ENCODE measurements at places on chromosomes 3 and 15. TPM values are rescaled to one million over a fixed set of nuclear protein-coding genes. Genes with fewer than 3 reads are reported as not detected.

PLSCR4 gene
- total RNA-seq: 2.8 TPM

CGNL1 gene
- total RNA-seq: under 0.01 TPM

DNA sequence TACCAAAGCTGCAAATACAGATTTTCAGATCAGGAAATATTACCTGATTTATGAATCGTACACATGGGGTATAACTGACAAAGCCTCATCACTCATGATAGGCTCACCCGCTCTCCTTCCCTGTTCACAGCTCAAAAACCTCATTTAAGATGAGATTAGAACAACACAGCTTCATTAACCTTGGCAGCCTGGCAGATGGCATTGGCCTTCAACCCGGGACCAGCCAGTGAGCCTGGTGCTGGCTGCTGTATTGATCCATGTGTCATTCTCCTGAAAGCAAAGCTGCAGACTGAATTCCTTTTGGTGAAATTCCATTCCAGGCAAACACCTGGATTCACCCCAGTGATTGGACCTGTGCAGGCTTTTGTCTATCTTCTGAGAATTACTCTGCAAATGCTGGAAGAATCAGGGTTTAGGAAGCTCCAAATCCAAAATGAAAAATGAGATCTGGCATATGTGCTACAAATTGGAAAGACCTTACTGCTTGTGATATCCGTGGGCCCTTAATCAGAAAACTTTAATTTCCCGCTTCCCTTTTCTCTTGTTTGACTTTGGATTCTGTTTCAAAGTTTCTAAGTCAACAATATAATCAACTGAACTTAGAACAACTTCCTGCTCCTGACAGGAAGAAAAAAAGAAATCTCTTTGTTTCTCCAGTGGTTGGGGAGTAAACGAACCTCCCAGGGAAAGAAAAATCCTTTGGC is 189.1 kb upstream of the KBTBD8 start:
- H3K4me3 ChIP-seq: no peak overlapping the region
- H3K36me3 ChIP-seq: no peaks in the 10 kb centered on the region
- no peak overlapping the region for H3K27ac ChIP-seq
- DNase-seq: no peak

GRCh38 chr15:41980654-41981323 is 8.4 kb upstream of the EHD4 start:
- no peak for DNase-seq
- H3K27me3 ChIP-seq: peaks cover 19% of the 10 kb centered on the region
- no peak overlapping the region for H3K27ac ChIP-seq
- H3K36me3 ChIP-seq: no peaks in the 10 kb centered on the region
- H3K4me1 ChIP-seq: peaks cover 3% of the 10 kb centered on the region

- peaks cover 50% of the 10 kb centered on the region for H3K36me3 ChIP-seq
- no peak overlapping the region for H3K4me3 ChIP-seq
- H3K27me3 ChIP-seq: no peaks in the 10 kb centered on the region
- H3K27ac ChIP-seq: 0 out of 2 replicates have a peak overlapping the region, but pooled peaks have one; percentile 18
Measured at GRCh38 chr3:184171562-184171961, 3.1 kb upstream of the AP2M1 start.

NOX5 gene
- not detected for total RNA-seq

PYGO1 gene
- 10.0 TPM for total RNA-seq

DNA sequence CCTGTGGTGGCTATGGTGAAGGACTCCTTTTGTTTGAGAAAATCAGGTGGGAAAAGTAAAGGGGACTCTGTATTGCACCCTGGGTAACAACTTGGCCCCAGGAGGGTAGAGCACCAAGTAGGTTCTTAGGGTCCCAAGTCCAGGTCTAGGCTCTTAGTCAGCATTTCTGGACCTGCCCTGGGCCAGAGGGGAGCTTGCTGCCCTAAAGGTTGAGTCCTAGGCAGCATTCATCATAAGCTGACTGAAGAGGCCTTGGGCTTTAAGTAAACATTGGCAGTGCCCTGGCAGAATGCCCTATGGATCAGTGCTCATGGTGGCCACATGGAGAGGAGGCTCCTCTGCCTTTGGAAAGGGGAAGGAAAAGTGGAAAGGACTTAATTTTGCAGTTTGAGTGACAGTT is 268.5 kb upstream of the CTNNB1 start:
- H3K27ac ChIP-seq: no peak overlapping the region
- H3K36me3 ChIP-seq: no peaks in the 10 kb centered on the region
- DNase-seq: no peak
- H3K4me1 ChIP-seq: no peaks in the 10 kb centered on the region
- H3K27me3 ChIP-seq: no peaks in the 10 kb centered on the region

DNA sequence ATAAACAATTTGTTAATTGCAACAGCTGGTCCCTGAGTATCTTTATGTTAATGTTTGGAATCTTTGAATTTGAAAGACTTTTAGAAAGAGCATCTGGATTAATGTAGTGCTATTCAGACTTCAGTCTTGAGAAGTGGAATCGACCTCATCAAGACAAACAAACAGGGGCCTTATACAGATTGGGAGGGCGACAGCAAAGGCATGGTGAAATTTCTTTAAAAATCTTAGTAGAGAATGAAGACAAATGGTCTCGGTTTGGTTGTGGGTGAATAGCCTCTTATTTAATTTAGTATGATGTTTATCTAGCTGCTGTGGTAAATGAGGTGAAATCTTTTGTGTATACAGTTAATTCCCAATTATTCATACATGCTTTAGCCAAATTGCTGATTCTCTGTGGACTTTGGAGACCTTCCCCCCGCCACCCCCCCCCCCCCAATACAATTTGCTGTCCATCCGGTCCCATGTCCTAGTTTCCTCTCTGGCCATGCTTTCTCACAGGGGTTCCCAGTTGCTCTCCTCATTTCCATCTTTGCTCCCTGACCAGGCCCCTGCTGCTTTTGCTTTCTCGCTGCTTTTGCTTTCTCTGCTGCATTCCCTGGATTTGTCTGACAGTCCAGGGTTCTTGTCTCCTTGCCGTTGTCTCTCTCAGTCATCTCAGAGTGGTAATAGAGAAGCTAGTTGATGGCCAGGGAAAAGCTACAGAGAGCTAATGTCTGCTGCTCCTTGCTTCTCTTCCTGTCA is 135.3 kb downstream of the FNDC3B start:
- DNase-seq: peak; percentile 22
- no peak overlapping the region for H3K4me3 ChIP-seq
- H3K27ac ChIP-seq: peak overlapping the region; percentile 96
- H3K4me1 ChIP-seq: peaks cover 27% of the 10 kb centered on the region
- H3K36me3 ChIP-seq: peaks cover 6% of the 10 kb centered on the region
- no peaks in the 10 kb centered on the region for H3K27me3 ChIP-seq

CSK gene
- 13.6 TPM for total RNA-seq

- H3K27ac ChIP-seq: no peak overlapping the region
- H3K36me3 ChIP-seq: no peaks in the 10 kb centered on the region
- no peak overlapping the region for H3K4me3 ChIP-seq
- H3K27me3 ChIP-seq: no peaks in the 10 kb centered on the region
- peak; percentile 35 for DNase-seq
Measured at GRCh38 chr15:36465304-36465703, 114.1 kb upstream of the CDIN1 start.

DNA sequence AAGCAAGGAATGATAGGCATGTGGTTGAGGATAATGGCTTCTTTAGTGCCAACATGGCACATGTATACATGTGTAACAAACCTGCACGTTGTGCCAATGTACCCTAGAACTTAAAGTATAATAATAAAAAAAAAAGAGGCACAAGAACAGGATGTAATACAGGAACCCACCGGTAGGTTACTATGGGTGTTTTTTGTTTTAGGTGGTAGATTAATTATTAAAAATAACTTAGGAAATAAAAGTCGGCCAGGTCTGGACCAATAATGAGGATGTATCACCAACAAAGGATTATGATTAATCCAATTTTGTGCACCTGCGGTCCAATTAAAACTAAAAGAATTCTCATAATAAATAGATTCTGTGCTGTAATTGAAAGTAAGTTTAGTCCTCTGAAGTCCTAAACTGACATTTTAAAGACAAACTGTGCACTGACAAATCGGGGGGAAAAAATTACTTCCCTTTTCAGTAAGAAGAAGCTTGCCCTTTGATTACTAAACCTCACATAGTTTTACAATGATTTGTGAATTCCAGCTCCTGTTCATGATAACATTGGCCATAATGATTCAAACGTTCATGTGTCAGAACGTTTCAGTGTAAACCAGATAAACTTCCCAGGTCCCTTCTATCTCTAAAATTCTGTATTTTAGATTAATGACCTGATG is 62.2 kb downstream of the CASR start:
- no peak overlapping the region for H3K27ac ChIP-seq
- peak; percentile 78 for DNase-seq
- H3K4me1 ChIP-seq: peaks cover 10% of the 10 kb centered on the region
- H3K4me3 ChIP-seq: peak overlapping the region; percentile 17
- no peaks in the 10 kb centered on the region for H3K36me3 ChIP-seq
- H3K27me3 ChIP-seq: peaks cover 3% of the 10 kb centered on the region

SOX2 gene
- total RNA-seq: not detected
